ENCODE measurements at places on chromosomes 1 and 21.

GRCh38 chr1:96384611-96385010 is 337.0 kb upstream of the PTBP2 start:
- DNase-seq: no peak

DNA sequence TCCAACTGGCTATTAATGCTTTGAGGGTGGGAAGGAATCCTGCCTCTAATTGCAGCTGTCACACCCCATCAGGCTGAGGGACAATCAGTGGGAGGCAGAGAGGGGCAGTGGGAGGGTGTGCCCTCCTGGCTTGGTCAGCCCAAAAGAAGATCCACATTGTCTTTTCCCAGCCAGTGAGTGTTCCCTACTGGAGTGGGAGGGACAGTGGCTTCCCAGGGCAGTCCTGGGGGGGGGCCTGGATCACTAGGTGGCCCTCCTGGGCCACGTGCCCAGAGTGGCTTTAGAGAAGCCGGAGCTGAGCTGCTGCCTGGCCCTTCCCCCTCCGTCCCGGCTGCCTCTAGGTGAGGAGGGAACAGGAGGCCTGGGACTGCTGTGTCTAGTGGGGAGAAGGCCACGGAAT is 14.0 kb downstream of the INKA2 start:
- no peak for DNase-seq

GRCh38 chr1:182791281-182792179 is 2.0 kb downstream of the NPL start:
- DNase-seq: no peak

DNA sequence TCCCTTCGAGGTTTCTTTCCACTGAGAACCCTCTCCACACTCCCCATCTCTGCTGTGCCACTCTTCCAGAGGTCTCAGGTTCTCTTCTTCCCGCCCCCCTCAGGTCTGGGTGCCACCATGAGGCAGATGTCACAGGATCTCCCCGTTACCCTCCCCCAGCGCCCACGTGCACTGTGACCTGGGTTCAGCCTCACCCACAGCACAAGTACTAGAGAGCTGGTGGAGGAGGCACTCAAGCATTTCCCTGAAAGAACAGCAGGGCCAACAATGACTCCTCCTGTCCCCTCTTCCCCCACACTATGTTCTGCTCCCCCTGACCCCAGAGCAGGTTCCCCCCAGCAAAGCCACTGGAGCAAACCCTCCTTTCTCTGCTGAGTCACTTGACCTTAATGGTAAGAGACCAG is 14.3 kb downstream of the PLEKHA6 start:
- no peak for DNase-seq

GRCh38 chr1:162292422-162292849 is 84.2 kb downstream of the SPATA46 start:
- DNase-seq: no peak

DNA sequence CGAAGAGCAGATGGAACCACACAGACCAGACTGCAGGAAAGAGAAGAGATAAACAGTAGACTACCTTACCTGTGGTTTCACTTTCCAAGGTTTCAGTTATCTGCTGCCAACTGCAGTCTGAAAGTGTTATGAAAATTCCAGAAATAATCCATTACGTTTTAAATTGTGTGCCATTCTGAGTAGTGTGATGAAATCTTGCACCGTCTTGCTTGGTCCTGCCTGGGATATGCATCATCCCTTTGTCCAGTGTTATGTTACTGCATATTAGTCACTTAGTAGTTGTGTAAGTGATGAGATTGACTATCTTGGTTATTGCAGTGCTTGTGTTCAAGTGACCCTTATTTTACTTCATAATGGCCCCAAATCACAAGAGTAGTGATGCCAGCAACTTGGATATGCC is 33.9 kb downstream of the DNAJC6 start:
- DNase-seq: no peak

GRCh38 chr1:184860535-184860934 is 105.9 kb upstream of the EDEM3 start:
- DNase-seq: no peak

DNA sequence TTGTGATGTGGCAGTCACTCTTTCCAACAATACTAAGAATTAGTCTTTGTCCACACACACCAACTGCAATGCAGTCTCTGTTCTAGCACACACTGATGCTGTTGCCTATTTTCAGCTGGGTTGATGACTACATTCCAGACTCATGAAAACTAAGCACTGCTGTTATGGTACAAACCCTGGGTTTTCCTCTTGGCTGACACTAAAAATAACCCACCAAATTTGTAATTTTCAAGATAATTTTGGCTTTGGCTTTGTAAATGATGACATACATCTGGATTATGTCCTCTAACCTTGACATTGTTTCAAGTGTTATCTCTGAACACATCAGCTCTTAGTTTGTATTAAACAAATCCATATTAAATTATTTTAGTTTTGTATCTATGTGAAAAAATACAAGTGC is 444.8 kb downstream of the PTPRC start:
- DNase-seq: peak; percentile 43

DNA sequence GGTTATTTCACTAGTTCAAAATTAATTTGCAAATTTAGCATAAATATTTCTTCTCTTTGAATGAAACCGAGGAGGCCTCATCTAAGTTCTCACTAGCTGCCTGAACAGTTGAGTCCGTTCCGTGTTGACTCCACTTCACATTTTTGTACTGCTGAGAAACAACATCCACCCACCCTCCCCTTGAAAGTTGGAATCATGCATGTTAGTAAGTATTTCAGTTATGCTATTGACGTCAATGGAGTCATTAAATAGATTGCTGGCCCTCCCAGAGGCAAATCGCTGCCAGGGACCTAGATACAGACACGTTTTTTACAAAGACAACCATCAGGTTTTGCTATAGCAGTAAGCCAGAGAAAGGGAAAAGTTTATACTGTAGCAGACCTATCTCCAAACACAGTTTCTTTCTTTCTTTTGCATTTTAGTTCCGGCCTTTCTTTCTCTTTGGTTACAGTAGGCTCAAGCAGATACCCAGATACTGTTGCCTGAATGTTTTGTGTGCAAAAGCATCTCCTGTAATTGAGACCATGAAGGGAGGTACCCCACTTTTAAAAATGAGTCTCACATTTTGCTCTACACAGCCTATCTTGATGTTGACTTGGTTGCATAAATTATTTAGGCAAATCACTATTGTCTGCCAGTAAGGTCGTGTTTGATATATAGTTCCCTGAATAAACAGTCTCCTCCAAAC is 262.6 kb upstream of the SGIP1 start:
- DNase-seq: peak; percentile 98

GRCh38 chr1:40856656-40857302 is 5.4 kb downstream of the CITED4 start:
- DNase-seq: no peak

GRCh38 chr1:233253832-233254331 is 41.6 kb downstream of the PCNX2 start:
- no peak for DNase-seq

GRCh38 chr21:45521241-45521640 is 21.0 kb downstream of the SLC19A1 start:
- no peak for DNase-seq

DNA sequence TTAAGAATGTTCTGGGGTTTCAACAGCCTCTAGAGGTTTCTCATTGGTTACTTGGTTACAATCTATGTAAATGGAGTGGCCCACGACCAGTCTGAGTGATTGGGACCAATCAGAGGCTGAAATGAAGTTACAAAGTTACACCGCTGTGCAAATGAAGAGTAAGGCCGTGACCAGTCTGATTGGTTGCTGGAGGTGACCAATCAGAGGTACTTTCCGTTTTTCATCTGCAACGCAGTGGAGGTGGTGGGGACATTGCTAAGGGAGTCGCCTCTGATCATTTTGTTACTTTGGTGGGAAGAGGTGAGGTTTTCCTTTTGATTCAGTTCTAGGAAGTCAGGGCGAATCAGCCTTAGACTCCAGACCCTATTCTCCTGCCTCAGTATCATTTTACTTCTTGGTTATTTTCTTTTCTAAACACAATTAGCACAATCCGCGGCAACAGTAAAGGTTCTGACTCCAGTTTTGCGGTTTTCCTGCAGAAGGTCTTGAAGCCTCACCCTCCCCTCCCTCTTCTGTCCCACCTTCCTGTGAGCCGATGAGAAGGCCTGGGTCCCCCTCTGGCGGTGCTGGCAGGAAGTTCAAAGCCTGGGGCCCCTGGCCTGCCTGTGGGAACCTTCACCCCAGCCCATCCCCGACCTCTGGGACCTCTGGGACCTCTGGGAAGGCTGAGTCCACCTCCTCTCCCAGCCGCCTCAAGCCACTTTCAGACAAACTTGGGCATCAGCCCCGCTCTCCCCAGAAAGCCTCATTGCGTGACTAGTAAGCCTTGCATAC is 38.7 kb upstream of the TTC34 start:
- no peak for DNase-seq

GRCh38 chr1:225469051-225469450 is 41.2 kb upstream of the LBR start:
- DNase-seq: no peak

GRCh38 chr1:212650228-212650627 is 41.7 kb downstream of the ATF3 start:
- DNase-seq: no peak

GRCh38 chr1:224612246-224612645 is 3.9 kb upstream of the CNIH3 start:
- DNase-seq: no peak

- DNase-seq: no peak
These were observed 33.1 kb downstream of the STPG1 start for GRCh38 chr1:24380508-24380907.

Data from non-pigmented ciliary epithelial cell (primary cell).